Stimulated activated CD8-positive, alpha-beta memory T cell treated with anti-CD3 and anti-CD28 coated beads, Interleukin-7, amount 100 ng/mL, for 48 hours (primary cell): ENCODE measurements at places on chromosomes 2 and 18.
A peak's percentile ranks its signal among the peaks of the same experiment; 100 is the strongest.

DNA sequence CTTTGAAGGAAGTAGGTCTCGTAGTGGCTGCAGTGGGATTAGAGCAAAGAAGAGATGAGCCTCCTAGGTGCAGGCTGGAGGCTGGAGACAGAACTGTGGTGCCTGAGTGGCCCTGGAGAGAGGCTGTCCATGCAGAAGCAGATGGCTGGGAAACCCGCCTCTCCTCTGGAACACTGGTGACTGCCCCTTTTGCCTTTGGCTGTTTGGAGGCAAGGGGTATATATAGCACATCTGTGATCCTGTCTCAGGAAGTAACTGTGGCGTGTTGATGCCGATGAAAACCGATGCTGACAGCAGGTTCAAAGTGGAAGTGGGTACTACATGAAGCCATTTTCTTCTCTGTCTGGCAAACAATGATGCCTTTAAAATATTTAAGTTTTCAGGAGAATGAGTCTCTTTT is 43.5 kb downstream of the SLC9A2 start:
- DNase-seq = no peak

DNA sequence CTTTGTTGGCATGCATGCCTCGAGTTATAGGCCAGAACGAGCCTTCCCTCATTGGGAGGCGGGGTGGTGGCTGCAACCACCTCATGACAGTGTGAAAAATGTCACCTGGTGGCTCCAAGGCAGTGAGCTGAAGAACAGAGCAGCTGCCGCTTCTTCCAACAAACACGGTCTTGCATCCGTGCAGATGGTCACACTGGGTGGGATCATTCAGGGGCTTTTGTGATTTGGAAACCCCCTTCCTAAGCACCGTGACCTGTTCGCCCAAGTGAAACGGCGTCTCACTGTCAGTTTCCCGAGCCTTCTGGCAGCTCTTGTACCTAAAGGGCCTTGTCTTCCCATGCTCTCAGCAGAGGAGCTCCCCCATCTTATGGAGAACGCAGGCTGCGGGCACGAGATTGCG is 159.7 kb downstream of the NAPG start:
- no peak for DNase-seq

- DNase-seq = no peak
Observed at GRCh38 chr2:18083806-18084205, 205.3 kb downstream of the KCNS3 start.

GRCh38 chr2:62459106-62459505 is 46.9 kb downstream of the TMEM17 start:
- DNase-seq = no peak

GRCh38 chr2:47595687-47596086 is 187.3 kb upstream of the MSH6 start:
- DNase-seq = no peak

GRCh38 chr18:32243358-32243757 is 53.5 kb downstream of the MEP1B start:
- DNase-seq = no peak

DNA sequence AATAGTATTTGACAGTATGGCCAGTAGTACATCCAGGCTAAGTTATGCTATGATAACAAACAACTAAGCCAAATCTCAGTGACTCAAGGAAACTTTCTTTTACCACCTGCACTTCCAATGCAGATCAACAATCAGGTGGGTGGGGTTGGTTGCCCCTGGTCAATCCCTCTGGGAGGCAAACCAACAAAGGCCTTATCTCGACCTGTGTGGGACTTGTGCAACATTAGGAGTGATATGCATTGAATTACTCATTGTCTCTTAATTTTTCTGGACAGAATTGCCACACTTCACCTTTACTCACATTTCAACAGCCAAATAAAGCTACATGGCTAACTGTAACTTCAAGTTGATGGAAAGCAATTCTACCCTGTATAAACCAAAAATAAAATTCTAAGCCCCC is 1049.3 kb upstream of the CDH2 start:
- DNase-seq = no peak

GRCh38 chr2:74876081-74876886 is 42.4 kb downstream of the HK2 start:
- DNase-seq = peak; percentile 2

GRCh38 chr2:159380685-159381239 is 94.3 kb upstream of the WDSUB1 start:
- DNase-seq = no peak

- DNase-seq = no peak
Observed at GRCh38 chr2:124805060-124805459, 780.0 kb downstream of the CNTNAP5 start.

DNA sequence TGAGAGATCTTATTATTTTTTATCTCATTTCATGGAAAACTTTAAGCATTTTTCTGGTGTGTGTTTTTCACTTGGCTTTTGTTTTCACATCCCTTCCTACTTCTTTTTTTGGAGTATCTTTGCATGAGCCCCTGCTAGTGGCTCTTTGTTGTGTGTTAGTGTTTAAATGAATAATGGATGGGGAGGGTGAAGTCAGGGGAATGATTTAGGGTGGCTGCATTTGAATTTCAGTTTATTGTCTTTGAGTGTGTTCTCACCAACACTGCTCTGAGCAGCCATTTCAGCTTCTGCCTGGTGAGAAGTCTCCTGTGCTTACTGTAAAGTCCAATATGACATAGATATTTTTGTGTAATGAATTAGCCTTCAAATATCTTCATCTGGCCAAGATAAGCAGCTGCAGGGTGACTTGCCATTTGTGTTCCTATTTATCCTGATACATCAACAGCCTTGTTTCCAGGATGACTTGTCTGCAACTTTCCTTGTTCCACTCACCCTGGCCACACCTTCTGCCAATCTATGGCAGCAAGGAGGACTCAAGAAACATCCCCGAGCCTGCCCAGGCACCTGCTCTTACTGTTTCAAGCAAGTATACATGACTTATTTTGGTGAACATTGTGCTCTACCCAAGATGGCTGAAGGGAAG is 182.6 kb downstream of the PDE11A start:
- no peak for DNase-seq

DNA sequence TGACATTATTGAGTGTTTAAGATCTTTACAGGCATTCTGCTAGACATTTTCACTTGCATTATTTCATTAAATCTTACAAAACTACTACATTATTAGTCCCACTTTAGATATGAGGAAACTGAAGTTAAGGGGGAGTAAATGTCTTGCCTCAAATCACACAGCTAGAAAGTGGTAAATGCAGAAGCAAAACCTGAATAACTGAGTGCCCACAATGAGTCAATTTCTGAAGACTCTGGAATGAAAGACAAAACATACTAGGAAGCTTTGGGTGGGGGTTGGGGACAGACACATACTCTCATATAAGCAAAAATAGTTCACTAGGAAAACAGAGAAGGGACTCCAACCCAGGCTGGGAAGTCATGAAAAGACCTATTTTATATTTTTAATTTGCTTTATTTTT is 214.4 kb upstream of the LRATD1 start:
- DNase-seq = no peak

DNA sequence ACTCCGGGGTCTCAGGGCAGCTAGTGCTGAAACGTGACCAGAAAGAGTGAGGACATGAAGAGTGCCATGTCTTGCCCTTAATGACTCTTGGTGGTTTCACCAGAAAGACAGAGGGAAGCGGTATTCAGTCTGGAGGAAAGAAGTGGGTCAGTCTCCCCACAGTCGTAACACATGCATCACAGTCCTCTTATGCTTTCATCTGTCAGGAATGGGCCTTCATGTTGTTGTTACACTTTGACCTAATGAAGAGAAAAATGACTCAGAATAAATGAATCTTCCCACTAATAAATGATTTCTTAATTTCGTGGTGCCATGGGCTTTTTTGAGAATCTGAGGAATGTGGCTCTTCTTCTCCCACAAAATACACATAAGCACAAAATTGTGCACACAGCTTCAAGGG is 103.2 kb downstream of the SLC8A1 start:
- DNase-seq = no peak

DNA sequence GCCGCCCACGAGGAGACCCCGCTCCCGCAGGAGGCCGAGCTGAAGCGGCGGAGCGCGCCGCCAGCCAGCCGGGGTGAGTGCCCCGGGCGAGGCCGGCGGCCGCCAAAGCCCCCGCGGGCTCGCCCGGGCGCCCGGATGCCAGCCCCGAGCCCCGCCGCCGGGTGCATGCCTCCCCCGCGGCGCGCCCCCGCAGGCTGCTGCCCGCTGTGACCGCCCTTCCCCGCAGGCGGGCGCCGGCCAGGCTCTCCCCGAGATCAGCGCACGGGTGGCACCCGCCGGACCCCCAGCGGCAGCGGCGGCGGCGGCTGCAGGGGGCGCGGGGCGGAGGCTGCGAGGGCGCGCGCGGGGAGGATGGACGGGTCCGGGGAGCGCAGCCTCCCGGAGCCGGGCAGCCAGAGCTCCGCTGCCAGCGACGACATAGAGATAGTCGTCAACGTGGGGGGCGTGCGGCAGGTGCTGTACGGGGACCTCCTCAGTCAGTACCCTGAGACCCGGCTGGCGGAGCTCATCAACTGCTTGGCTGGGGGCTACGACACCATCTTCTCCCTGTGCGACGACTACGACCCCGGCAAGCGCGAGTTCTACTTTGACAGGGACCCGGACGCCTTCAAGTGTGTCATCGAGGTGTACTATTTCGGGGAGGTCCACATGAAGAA is 470 bp downstream of the KCNF1 start:
- DNase-seq = no peak

DNA sequence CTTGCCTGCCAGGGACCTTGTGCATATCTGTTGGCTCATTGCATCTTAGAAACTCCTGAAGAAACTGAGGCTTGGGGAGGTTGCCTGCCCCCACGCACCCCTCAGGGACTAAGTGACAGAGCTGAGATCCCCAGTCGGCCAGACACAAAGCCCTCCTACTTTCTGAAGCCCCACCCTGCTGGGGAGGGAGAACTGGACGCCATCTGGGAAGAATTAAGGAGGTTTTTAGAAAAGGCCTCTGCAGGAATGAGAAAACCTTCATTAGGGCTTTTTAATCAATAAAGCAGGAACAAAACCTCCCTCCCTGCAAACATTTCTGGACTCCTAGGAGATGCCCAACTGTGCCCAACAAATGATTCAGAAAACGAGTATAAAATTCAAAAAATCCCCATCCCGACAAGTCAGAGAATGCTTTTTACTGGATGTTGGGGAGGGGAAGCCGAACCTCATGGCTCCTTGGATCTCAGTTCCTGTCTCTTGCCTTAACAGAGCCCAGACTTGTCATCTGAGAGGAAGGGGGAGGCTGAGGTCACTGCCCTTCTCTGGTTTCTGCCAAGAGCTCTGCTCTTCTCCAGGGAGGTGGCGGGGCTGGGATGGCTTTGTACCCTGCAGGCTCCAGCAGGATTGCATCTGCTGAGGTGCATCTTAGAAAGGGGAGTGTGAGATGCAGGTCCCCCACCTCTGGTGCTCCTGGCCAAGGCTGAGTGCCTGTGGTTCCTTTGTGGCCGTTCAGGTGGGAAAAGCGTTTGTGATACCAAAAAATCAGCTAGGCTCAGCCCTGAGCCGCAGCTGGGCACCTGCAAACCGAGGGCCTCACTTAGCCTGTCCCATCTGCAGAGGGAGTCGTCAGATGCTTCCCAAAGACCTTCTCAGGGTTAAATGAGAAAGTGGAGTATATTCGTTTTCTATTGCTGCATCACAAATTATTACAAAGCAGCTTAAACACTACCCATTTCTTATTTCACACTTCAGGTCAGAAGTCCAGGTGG is 142.4 kb downstream of the ZFP36L2 start:
- no peak for DNase-seq

GRCh38 chr2:1728821-1729220 is 15.5 kb downstream of the PXDN start:
- no peak for DNase-seq

- no peak for DNase-seq
Observed at GRCh38 chr2:108623616-108624015, 89.3 kb downstream of the LIMS1 start.

- DNase-seq = no peak
Observed at GRCh38 chr18:68178921-68179320, 536.0 kb downstream of the TMX3 start.

- DNase-seq = no peak
Observed at GRCh38 chr18:8745355-8746014, 40.1 kb downstream of the MTCL1 start.

- peak; percentile 5 for DNase-seq
Observed at GRCh38 chr2:238784671-238785527, 63.0 kb upstream of the TWIST2 start.

DNA sequence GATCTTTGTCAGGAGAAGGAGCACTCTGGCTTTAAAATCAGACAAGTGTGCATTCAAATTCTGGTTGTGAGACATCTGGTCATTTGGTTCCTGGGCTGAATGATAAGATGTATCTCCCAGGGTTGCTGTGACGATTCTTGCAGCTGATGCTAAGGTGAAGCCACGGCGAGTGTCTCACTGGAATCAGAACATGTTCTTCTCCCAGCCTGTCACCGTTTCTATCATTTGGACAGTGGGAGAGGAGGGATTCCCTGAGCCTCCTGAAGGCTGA is 68.3 kb downstream of the NCK2 start:
- no peak for DNase-seq

DNA sequence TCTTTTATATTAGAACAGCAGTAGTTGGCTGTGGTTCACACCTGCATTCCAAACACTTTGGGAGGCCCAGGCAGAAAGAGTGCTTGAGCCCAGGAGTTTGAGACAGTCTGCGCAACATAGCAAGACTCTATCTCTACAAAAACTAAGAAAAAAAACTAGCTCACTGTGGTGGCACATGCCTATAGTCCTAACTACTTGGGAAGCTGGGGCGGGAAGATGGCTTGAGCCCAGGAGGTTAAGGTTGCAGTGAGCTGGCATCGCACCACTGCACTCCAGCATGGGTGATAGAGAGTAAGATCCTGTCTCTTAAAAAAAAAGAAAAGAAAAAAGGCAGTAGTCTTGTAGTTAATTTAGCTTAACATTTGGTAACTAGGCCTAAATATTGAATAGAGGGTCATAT is 136.6 kb downstream of the AGPS start:
- DNase-seq = no peak

GRCh38 chr2:203446071-203446481 is 89.0 kb downstream of the RAPH1 start:
- DNase-seq = no peak

- DNase-seq = no peak
Observed at GRCh38 chr2:238158018-238158508, 707 bp upstream of the ERFE start.

- DNase-seq = peak; percentile 38
Observed at GRCh38 chr2:74186038-74186437, 7.4 kb upstream of the MOB1A start.

GRCh38 chr2:9094117-9094516 is 90.6 kb upstream of the MBOAT2 start:
- no peak for DNase-seq

- DNase-seq = no peak
Observed at GRCh38 chr2:231904161-231904611, 22.0 kb downstream of the NPPC start.
